ENCODE measurements at places on chromosomes 4 and X.

DNA sequence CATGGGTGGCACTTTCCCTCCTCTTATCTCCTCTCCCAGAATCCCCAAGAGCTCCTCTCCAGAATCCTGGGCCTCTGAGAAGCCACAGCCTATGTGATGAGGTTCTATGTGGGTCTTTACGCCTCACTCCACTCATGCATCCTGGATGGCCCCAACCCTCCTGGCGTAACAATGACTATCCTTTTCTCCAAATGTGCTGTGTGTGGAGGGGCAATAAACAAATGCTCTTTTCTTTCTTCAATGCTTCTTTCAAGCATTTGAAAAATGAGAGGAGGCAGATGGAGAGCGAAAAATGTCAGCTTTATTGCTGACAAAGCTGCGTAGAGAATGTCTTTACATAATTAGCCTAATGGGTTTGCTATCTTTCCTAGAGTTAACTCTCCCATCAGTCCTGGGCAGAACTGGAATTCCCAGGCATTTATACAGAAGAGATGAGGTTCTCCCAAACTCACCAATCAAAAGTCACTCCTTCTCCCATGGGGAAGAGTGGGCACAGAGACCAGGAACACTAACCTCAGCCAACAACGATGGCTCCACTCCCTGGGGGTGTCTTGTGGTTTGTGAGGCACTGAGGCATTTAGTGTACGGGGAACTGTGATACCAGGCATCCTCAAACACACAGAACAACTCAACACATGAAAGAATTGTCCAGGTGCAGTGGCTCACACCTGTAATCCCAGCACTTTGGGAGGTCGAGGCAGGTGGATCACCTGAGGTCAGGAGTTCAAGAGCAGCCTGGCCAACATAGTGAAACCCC is 118.9 kb upstream of the SLC34A2 start:
- DNase-seq: no peak

DNA sequence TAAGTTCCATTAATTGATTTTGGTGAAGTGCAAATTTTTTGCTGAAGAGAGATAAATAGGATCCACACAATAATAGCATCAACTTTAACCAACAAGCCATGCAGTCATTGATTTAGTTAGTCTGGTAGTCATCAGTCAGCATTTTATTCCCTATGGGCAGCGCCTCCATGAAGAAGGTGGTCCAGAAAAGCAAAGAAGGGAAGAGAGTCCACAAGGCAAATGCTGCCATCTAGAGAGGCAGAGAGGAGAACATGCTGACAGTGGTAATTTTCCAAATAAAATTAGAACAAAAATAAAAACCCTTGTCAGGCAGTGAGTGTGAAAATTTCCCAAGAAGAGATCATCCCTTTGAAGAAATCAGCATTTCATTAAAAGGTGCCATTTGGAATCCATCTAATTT is 366.7 kb upstream of the FAM241A start:
- no peak for DNase-seq

- no peak for DNase-seq
Observed at GRCh38 chrX:2559124-2559523, 58.3 kb upstream of the DHRSX start.

DNA sequence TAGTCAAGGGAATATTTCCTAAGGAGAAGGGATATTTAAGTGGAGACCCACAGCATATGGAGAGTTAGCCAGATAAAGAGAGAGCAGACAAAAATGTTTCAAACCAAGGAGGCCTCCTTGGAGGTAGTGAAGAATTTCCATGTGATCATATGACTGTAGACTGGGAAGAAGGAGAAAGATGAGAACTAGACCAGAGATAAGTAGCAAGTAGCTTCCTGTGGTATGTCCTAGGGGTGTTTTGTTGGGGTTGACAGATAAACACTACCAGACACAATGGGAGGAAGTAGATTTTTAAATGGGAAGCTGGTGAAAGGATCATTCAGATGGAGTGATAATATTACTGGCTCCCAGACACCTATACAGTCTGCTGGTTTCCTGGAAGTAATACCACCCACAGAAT is 13.6 kb downstream of the SYAP1 start:
- DNase-seq: no peak

GRCh38 chr4:117385526-117385925 is 300.1 kb upstream of the TRAM1L1 start:
- DNase-seq: no peak

- DNase-seq: no peak
Observed at GRCh38 chr4:42512226-42512625, 114.9 kb downstream of the SHISA3 start.

- DNase-seq: no peak
Observed at GRCh38 chrX:109347632-109348031, 134.3 kb downstream of the GUCY2F start.

GRCh38 chr4:37666625-37667071 is 19.5 kb downstream of the RELL1 start:
- DNase-seq: no peak

DNA sequence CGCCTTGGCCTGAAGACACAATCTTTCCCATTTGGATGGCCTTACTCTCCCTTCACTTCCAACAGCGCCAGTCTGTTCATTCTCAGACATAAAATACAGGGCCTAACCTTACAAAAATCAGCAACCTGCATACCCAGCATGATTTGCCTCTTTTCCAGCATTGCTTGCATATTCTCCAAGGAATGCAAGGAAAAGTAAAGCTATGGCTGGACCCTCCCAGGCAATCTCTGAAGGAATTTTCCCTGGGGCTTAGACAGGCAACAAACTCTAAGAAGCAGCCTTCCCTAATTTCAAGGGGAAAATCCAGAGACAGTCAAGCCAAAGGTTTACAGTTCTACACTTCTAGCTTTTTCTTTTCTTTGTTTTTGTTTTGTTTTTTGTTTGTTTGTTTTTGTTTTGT is 3.6 kb downstream of the DCTD start:
- DNase-seq: no peak

GRCh38 chrX:125810856-125811255 is 355.2 kb downstream of the DCAF12L2 start:
- DNase-seq: no peak

- DNase-seq: no peak
Observed at GRCh38 chr4:35253331-35253730, 991.0 kb downstream of the ARAP2 start.

- DNase-seq: no peak
Observed at GRCh38 chr4:112341033-112341432, 43.9 kb downstream of the ALPK1 start.

DNA sequence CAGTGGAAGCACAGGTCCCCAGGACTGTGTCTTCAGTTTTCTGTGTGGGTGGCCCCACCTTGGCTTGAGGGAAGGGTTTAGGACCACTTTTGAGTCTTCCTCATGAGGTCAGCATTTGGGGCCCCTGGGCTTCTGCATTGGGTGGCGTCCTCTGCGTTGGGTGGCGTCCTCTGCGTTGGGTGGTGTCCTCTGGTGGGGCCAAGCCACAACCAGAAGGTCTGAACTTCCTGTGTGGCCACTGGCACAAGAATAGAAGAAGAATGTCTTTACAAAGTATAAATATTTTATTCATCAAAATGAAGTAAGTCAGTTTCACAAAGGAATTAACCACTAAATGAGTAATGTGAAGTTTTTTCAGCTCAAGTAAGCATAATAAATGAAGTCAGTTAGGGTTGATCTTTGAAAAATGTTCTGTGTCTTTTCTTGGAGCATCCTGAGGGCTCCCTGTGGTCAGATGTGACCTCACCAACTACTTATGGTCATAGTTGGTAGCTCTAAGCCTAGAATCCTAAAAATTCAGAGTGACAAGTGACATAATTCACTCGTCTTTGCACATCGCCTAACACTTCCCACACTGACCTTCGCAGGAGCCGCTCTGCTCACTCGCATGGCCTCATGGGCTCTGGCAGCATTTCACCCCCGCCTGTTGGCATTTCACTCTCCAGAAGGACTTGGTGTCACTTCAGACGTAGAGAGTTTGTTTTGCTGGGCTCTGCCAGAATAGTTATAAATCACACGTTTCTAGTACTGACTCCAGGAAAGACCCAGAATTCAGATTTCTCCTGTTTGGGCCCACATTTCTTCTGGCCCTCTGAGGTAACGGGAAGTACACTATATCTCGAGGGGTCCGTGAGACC is 39.0 kb upstream of the HGFAC start:
- DNase-seq: no peak

DNA sequence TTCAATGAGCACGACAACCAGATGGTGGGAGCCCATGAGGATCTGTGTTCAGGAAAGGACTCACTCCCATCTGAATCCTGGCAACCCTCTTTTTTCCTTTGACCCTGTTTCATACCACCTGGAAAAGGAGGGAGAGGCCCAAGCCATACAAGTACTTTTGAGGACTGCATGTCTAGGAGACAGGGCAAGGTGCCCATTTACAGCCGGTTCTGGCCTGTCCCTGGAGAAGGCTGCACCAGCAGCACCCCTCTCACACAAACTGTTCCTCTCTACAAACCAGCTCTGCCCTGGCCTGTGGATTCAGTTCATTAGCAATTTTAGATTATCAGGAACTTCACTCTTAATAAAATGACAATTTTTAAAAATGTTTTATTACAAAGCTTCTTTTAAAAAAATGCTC is 57.5 kb downstream of the HADH start:
- no peak for DNase-seq

DNA sequence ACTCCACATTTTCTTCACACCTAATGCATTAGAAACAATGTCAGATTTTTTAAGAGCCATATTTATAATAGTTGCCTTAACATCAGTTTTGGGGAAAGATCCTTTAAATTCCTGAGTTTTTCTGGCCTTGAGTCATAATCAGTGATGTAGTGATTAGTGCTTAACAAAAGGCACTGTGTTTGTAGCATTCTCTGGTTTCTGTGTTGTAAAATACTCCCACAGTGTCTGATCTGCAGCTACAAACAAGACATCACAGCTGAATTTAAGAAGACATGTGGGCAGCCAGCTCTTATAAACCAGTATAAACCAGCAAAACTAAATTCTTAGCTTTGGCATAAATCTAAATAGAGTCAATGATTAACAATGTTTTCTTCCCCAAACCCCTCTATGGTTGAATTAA is 233.8 kb downstream of the FSTL5 start:
- no peak for DNase-seq

DNA sequence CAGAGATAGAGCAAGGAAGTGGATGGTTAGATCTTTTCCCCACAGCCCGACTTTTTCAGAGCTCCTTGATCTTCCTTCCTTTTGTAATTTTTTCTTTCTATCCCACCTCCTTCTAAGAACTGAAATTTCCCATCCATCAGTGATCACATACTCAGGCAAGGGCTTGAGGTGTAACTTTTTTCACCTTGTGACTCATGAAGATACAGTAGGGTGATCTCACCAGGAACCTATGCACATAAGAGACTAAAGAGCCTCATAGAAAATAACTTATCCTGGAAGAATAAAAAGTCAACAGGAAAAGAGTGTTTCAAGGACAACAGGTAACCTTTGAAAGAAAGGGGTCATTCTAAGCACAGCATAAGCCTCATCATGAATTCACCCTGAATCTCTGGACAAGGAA is 131.2 kb upstream of the HCCS start:
- no peak for DNase-seq

- no peak for DNase-seq
Observed at GRCh38 chr4:29900336-29900735, 819.8 kb upstream of the PCDH7 start.

DNA sequence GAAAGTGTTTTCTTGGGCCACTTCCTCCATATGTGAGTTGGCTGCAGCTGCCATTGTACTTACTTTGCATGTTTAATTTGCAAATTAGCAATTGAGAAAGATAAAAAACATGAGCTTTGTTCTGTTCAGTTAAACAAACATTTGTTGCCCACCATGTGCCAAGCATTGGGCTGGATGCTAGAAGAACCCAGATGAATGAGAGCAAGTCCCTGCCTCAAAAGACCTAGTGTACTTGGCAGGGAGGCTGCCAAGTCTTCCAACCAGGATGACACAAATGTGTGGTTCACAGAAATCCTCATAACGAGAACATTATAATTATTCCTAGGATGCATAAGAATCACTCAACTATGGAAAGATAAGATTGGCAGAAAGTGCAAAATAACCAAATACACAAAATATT is 66.7 kb downstream of the GPM6A start:
- no peak for DNase-seq

DNA sequence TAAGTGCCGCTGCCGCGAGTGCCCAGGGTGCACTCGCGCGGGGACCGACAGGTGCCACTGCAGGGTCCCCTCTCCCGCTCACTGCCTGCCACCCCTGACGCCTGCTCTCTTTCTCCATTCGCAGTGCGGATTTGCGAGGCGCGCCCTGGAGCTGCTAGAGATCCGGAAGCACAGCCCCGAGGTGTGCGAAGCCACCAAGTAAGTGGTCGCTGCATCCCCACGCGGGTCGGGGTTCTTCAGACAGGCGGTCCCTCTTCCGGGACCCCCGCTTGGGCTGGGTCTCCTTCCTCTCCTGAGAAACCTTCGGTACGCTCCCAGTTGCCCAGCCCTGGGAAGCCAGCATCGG is 547 bp downstream of the GUCY1A1 start:
- DNase-seq: no peak

GRCh38 chr4:138052806-138053632 is 189.1 kb downstream of the SLC7A11 start:
- no peak for DNase-seq

DNA sequence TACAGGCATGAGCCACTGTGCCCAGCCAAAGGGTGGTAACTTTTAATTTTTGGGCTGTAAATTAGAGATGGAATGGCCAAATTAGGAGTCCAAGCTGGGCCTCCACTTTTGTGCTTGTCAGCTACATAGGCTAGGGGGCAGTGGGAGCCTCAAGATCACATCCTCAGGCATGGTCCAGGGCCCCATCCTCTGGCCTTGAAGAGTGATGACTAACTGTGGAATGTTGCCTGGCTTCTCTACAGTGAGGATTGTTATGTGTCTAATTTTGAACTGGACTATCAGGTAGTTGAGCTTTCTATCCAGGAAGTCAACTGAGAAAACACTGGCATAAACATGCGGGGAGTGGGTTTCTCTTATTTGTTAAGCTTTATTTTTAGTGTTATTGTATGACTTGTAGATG is 33.0 kb downstream of the CCNG2 start:
- no peak for DNase-seq

GRCh38 chrX:4944767-4945166 is 1231.3 kb upstream of the PRKX start:
- no peak for DNase-seq

- no peak for DNase-seq
Observed at GRCh38 chr4:85488416-85488815, 13.5 kb downstream of the ARHGAP24 start.

DNA sequence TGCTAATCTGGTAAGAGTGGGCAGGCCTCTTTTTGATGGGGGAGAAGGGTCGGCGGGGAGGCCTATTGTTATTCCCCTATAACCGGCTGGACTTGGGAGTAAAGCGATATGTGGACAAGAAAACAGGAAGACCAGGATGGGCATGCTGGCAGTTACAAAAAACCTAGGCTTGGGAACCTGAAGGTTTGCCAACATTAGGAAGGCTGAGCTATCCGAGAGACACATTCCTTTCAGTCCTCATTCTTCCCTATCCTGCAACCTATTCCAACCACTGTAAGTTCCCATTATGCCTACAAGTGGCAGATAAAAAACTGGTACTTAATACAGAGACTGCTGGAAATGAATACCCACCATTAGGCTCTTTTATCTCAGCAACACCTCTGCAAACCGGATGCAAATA is 32.4 kb upstream of the CT47C1 start:
- DNase-seq: no peak
